ENCODE measurements at places on chromosomes 5 and 9.

DNA sequence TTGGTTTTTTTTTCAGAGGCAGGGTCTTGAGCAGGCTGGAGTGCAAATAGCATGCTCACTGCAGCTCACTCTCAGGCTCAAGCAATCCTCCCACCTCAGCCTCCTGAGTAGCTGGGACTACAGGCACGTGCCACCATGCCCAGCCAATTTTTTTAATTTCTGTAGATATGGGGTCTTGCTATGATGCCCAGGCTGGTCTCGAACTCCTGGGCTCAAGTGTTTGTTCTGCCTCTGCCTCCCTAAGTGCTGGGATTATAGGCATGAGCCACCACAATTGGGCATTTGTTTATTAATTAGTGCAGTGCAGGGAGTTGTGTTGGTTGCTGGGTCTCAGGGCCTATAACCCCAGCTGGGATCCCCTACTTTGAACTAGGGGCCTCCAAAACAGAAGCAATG is 47.0 kb downstream of the CXXC5 start:
- DNase-seq, result no peak

DNA sequence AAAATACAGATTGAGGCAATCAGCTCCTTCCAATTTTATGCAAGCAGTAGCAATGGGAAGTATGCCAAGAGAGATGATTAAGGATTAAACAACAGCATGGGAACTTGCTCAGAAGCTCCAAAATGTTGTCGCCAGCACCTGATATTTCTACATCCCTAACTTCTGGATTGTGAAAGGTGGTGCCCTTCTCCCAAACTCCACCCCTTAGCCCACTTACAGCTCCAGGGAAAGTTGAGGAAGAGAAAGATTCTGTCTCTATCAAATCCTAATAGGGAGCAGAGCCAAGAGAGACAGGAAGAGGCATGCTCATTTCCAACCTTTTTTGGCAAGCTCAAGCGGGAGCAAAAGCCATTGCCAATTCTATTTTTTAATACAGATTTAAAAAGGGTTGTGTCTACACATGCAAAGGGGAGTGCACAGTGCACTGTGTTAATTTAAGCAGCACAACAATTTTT is 92.4 kb upstream of the NR3C1 start:
- no peak for DNase-seq

DNA sequence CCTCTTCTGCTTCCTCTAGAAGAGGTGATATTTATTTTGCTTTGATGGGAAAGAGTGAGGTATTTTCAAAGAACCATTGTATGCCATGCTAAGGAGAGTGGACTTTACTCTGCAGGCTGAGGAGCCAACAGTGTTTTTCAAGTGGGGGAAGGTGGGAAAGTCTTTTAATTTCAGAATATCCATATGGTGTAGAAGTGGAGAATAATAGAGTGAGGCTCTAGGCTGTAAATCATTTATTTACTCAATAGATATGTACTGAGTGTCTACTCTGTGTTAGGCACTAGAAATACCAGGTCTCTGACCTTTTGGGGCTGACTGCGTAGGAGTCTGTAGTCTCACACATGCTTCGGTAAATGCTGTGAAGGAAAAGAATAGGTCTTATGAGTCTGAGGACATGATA is 30.7 kb upstream of the TENT2 start:
- DNase-seq, result no peak

- DNase-seq, result peak; percentile 48
Observed at GRCh38 chr9:75891277-75891741, 836 bp downstream of the PCSK5 start.

GRCh38 chr5:100550531-100551051 is 15.4 kb downstream of the FAM174A start:
- DNase-seq, result no peak

- no peak for DNase-seq
Observed at GRCh38 chr5:168319774-168320173, 28.3 kb downstream of the WWC1 start.

GRCh38 chr5:145743396-145744061 is 91.6 kb downstream of the PRELID2 start:
- DNase-seq, result no peak

GRCh38 chr5:138967791-138968448 is 92.8 kb upstream of the LRRTM2 start:
- no peak for DNase-seq

- peak; percentile 48 for DNase-seq
Observed at GRCh38 chr5:118611332-118611945, 376.9 kb downstream of the DTWD2 start.

GRCh38 chr5:134592141-134592746 is 40.4 kb downstream of the SAR1B start:
- DNase-seq, result peak; percentile 83

DNA sequence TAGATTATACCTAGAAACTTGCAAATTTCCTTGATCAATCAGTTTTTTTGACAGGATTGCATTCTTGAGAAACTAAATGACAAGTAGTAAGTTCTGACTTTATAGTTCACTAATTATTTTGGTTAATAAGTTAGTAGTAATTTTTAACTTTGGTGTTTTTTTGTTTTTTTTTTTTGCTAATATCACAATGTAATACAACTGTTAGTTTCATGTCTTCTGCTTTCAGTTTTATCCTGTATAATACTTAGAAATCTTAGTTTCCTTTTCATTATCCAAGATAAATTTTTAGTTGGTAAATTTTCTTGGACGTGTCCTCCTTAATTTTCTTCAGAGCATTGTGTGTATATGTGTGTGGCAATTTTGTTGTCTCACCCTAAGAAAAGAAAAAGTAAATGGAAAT is 57.8 kb downstream of the CWC27 start:
- DNase-seq, result no peak

DNA sequence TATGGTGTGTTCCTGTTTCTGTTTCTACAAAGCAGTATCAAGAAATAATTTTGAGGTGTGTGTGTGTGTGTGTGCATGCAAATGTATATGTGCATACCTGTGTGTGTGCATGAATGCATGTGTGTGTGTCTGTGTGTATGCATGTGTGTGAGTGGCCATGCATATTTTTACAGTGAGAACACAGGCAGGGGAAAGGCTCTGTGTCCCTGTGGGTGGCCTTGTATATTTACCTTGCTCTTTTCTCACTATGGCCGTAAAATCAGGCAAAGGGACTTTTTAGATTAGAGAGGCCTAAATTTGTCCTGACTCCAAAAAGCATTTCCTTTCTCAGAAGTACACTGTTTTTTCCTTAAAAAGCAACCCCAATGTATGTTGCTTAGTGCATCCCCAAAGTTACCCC is 293.4 kb downstream of the MARCHF11 start:
- DNase-seq, result no peak

DNA sequence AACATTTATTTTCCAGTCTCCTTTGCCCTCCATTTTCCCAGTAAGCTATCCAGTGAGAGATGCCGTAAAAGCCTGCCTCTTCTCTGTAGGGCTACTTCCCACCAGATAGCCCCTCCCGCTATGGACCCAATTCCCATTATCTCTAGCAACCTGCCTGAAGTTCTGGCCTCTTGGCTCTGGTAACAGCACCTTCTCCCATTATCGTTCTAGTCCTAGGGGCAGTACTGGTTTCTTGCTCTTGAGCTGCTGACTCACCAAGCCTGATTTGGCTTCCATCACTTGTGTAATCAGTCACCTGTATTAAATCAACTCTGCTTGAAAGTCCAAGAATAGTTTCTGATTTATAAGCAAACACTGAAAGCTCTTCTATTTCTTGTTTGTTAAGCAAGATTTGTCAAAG is 42.8 kb upstream of the PARP8 start:
- DNase-seq, result peak; percentile 29

GRCh38 chr9:35731415-35732184 is 395 bp downstream of the TLN1 start:
- DNase-seq, result no peak

GRCh38 chr9:105254226-105254625 is 9.8 kb downstream of the SLC44A1 start:
- DNase-seq, result peak; percentile 38

GRCh38 chr5:10265245-10266109 is 15.4 kb downstream of the CCT5 start:
- DNase-seq, result no peak

GRCh38 chr9:82732928-82733327 is 330.0 kb downstream of the RASEF start:
- no peak for DNase-seq

Data from H9 (cell line).